ENCODE measurements at places on chromosomes 2 and 18.

DNA sequence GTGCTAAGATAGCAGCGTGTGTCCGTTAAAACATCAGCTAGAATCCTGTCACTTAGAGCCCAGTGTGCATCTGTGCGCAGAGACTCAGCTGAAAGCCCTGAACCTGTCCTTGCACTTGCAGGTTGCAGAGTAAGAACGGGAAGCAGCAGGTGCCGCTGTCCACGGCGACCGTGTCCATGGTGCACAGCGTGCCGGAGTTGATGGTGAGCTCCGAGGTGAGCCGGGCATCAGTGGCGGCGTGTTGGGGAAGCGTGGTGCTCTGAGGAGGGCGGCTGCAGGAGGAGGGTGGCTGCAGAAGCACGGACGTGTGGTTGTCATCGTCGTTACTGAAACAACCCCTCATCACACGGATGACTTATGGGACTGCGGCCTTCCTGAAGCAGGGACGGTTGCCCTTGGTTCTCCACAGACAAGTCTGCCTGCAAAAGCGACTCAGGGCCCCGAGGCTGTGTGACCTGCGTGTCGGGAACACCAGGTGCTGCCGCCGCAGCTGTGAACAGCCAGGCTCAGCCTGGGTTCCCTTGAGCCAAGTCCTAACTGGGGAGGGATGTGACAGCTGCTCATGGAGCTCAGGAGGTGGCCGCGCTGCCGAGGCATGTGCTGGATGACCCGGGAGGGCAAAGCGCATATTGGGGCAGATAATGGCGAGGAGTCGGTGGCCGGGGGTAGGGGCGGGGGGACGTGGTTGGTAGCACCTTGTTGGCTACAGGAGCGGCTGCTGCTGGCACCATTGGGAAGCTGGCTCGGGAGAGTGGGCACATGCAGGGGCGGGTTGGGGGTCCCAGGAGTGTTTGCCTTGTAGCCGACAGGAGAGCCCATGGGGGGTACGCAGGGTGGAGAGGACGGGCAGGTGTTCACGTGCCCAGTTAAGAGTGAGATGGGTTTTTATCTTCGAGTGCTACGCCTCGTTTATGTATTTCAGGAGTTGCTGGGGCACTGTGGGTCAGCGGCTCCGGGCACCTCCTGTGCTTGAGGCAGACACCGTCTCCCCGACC is 16.6 kb downstream of the CTDP1 start:
- DNase-seq: no peak

GRCh38 chr2:202541137-202541536 is 93.6 kb upstream of the FAM117B start:
- DNase-seq: no peak

DNA sequence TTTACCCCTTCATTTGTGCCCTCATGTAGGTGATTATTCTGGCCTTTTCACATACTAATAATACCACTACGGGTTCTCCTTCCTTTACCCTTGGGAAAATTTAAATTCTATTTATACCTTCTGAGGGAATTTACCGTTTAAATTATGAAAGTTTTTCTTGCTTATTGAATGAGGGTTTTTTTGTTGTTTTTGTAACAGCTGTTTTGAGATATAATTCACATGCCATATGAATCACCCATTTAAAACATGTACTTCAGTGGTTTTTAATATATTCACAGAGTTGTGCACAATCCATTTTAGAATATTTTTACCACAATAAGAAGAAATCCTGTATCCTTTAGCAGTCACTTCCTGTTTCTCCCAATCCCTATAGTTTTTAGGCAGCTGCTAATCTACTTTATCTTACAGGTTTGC is 54.7 kb downstream of the EML4 start:
- DNase-seq: no peak

DNA sequence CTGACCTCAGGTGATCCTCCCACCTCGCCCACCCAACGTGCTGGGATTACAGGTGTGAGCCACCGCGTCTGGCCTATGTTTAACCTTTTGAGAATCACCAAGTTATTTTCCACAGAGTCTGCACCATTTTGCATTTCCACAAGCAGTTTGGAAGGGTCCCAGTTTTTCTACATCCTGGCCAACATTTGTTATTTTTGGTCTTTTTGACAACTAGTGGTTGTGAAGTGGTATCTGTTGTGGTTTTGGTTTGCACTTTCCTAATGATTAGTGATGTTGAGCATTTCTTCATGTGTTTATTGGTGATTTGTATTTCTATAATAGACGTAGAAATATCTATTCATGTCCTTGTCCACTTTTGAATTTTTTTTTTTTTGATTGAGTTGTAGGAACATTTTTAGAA is 67.9 kb downstream of the BIRC6 start:
- DNase-seq: no peak

- DNase-seq: peak; percentile 75
Observed at GRCh38 chr18:54888933-54889332, 60.7 kb downstream of the RAB27B start.

GRCh38 chr2:19651466-19651865 is 250.3 kb downstream of the TTC32 start:
- DNase-seq: no peak

GRCh38 chr18:65257149-65257548 is 493.7 kb upstream of the CDH7 start:
- DNase-seq: no peak

DNA sequence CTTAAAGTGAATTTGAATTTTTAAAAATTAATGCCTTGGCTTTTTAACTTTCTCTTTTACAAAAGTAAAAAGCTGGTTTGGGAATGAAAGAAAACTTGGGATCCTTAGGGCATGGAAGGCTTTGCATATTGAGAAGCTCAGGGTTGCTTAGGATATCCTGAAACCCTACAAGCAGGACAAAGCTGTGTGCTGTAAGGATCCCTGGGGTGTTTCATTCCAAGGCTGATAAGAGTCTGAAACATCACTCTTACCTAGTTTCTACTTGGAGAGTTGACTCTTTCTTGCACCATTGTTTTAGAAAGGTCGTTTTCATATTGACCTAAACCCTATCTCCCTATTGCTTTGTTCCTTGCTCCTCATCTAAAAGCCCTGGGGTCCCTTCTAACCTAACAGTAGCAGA is 325.9 kb upstream of the NT5C1B start:
- no peak for DNase-seq

DNA sequence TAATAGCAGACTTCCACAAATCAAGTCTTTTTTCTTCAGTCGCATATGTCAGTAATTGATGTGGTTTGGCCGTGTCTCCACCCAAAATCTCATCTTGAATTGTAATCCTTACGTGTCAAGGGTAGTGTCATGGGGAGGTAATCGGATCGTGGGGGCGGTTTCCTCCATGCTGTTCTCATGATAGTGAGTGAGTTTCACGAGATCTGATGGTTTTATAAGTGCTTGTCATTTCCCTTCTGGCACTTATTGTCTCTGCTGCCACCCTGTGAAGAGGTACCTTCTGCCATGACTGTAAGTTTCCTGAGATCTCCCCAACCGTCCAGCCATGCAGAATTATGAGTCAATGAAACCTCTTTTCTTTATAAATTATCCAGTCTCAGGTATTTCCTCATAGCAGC is 478.8 kb downstream of the PTPRM start:
- no peak for DNase-seq

DNA sequence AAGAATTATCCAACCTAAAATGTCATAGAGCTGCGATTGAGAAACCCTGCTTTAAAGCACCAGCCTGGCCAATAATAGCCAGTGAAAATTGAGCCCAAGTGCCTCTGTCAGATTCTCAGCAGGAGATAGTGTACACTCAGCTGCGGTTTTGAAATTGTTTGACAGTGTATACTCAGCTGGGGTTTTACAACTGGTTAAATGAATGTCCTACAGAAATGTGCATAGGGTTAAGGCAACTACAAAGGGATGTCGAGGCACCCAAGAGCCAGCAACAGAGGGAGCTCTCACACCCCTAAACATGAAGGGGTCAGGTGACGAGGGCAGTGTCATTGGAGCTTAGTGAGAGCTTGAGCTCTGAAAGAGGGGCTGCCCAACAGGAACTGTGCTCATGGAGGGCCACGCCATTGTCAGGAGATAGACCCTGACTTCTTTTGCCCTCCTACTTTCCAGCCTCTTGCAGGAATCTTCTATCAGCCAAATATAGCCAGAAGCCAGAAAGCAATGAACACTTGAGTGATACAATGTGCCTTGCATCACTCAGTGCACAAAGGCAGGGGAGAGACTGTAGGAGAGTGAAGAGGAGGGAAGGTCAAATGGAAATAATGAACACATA is 15.1 kb downstream of the ACTG2 start:
- peak; percentile 40 for DNase-seq

DNA sequence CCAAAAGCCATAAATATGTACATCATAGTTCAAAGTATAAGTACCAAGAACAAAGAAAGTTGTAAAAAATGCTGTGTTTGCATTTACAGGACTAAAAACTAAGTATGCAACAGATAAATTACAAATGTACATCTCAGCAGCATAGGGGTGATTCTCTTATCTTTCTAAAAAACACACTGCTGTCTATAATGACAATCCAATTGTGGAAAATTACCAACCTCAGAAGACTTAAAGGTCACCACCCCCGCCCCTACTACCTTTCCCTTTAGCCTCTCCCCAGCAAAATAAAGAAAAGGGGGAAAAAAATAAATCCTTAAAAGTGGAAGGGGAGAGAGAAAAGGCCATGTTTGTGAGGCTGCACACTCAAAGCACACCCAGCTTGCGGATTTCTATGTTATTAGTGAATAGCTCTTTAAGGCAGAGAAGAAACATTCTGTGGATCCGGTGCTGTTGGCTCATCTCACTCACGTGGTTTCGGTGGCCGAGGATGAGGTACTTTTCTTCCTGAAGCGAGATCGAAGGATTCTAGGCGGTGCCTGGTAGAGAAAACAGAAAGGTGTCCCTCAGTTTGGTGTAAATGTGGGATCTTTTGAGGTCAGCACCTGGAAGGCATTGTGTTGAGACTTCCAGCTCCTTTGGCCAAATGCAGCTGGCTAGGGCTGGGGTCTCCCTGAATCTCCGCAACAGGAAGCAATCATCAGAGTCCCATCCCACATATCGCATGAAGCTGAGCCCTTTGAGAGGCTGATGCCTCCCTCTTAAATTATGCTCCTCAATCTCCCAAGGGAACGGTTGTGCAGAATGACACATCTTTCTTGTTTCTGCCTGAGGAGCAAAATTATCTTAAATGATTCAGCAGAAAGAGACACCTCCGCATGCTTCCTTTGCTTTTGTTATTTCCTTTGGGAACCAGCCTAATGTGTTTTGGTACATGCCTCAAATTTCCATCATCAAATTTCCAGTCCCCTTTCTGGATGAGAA is 17.6 kb downstream of the MRPL35 start:
- no peak for DNase-seq

GRCh38 chr2:207151048-207151447 is 14.7 kb downstream of the KLF7 start:
- no peak for DNase-seq

GRCh38 chr2:223846515-223846914 is 9.1 kb upstream of the AP1S3 start:
- peak; percentile 61 for DNase-seq

DNA sequence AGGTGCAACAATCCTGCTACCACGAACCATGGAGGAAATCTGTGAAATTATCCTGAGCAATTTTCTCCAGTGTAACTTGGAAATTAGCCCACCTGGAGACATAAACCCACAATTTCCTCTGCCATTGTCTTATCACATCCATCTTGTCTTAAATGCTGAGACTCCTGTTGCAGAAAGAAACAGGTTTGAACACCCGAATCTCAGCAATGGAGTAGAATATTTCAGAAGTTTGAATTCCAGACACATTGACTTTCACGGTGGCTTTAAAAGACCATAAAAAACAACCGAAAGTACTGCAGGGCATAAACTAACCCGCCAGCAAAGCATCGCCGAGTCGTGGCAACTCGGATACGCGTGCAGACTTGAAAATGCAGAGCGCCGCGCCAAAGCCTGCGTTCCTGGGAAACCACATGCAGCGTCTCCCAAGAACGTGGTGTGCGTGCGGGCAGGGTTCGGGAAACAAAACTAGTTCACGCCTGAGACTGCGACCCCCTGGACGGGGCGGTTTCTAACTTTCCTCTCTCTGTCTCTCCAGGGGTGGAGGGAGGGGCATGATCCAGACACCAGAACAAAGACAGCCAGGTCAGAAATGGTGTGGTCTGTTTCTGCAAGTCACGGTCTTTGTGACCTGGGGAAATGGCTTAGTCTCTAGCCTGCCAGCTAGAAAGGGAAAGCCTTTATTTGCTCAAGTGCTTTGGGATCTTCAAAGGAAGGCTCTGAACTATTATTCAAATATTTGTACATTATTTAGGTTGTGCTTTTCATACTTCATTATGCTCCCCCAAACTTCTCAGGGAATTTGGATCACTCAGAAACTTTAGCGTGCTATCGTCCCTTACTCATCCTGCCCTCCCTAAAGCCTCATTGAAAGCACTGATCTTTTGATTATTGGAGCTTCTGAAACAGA is 26.9 kb upstream of the KCTD1 start:
- DNase-seq: peak; percentile 29

GRCh38 chr2:27123302-27124150 is at the start of gene ABHD1:
Gene ABHD1 (plus strand): TSS chr2:27123815. CDS start chr2:27123949, 134 bp downstream.
- DNase-seq: no peak

- peak; percentile 58 for DNase-seq
Observed at GRCh38 chr2:53490659-53491058, 276.9 kb upstream of the CHAC2 start.

GRCh38 chr2:224596289-224596688 is 11.1 kb upstream of the CUL3 start:
- DNase-seq: no peak

DNA sequence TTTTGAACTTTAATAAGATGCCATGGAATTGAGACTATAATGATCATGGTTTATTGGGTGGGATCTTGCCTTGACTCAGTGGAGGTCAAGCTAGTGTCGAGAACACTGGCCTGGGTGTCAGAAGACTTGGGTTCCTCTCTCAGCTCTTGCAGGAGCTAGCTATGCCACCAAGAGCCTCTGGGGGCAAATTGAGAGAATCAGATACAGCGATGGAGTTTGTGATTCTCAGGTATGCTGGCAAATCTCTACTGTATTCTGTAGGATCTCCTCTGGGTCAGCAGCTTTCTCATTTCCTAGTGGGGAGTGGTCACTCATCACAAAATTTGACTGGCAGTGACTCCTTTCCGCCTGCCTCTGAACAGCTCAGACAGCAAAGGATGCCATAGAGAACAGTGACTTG is 477.0 kb downstream of the RNF144A start:
- no peak for DNase-seq
